ENCODE measurements at places on chromosomes 1 and 21.

GRCh38 chr1:7261490-7261889 is 476.2 kb downstream of the CAMTA1 start:
- no peak for DNase-seq

DNA sequence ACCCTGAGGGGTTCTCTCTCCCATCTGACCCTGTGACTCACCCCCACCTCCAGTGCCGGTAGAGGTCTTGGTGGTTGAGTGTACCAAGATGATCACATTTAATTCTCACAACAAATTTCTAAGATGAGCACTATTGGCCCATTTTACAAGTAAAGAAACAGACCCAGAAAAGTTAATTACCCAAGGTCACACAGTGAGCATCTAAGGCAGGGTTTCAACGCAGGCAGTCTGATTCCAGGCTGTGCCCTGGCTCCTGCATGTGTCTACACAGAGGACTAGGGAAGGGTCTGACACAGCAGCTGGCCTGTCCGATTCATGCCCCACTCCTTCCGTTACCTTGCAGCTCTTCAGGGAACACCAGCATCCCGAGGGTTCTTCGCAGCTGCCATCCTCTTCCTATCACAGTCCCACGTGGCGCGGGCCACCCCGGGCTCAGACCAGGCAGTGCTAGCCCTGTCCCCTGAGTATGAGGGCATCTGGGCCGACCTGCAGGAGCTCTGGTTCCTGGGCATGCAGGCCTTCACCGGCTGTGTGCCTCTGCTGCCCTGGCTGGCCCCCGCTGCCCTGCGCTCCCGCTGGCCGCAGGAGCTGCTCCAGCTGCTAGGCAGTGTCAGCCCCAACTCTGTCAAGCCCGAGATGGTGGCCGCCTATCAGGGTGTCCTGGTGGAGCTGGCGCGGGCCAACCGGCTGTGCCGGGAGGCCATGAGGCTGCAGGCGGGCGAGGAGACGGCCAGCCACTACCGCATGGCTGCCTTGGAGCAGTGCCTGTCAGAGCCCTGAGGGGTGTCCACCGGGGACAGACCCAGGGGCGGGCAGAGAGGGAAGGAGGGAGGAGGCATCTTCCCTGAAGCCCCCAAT is 7.5 kb downstream of the NCDN start:
- no peak for DNase-seq

DNA sequence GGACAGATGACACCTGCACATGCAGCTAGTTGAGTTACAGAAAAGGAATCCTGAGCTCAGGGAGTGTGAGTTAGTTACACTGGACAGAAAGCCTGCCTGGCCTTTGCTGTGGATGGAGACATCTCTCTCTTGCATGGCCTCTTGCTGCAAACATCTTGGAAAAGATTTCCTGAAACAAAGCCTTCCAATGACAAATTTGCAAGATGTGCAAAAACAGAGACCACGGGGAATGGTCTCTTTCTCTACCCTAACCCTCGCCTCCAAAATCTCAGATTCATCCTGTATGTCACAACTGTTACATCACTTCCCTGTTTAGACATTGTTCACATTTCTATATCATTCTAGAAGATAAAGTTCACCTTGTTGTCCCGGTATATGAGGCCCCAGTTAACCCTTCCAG is 415.6 kb downstream of the RYR2 start:
- no peak for DNase-seq

- no peak for DNase-seq
These were observed 42.2 kb downstream of the NTNG1 start for GRCh38 chr1:107183011-107183410.

Measured in activated T-helper 9 cell treated with anti-CD3 and anti-CD28 coated beads, Interleukin-2, amount 50 U/mL, for 16 hours (primary cell).